ENCODE measurements at places on chromosomes 1 and 21.
A peak's percentile ranks its signal among the peaks of the same experiment; 100 is the strongest.

- no peak for DNase-seq
Observed at GRCh38 chr1:116254776-116255175, 118.3 kb upstream of the ATP1A1 start.

DNA sequence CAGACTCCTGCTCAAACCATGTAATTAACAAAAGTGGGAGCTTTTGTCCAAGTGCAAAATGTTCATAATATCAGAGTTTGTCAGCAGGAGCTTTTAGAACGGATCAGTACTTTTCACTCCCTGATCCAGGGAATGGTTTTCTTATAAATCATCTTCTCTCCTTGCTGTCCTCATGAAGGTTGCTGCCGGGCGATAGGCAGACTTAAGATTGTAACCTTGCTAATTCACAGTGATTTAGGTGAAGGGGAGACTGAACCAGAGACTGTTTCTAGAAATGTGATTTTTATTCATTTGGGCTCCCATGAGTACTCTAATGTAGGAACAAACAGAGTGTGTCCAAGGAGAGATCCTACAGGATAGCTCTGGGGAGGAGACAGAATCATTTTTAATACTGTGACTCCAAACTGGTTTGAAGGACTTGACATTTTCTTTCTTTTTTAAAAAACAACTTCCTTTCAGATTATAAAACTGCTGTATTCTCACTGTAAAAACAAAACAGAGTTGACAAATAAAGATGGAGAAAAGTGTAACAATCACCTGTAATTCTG is 23.7 kb downstream of the ELAVL4 start:
- no peak for DNase-seq

DNA sequence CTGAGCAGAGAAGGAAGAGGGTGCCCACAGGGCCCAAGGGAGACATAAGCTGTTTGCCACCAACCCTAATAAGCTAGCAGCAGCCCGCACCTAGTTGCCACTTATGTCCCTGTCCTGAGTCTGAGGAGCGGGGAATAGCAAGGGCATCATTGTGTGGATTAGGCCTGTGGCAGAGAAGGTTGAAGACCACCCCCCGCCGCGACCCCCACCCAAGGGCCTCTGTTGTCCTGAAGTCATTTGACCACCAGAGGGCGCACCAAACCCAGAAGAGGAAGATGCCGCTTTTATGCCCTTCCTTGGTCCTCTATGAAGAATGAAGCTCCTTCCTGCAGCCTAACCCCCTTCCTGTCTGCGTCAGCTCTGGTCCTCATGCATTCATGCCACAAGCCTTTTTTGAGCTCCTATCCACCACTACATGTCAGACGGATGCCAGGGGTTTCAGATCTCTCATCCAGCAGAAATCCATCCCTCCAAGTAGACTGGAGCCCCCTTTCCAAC is 16.6 kb downstream of the RHBG start:
- peak; percentile 87 for DNase-seq

GRCh38 chr1:175600721-175601440 is 142.5 kb downstream of the TNR start:
- DNase-seq: no peak

DNA sequence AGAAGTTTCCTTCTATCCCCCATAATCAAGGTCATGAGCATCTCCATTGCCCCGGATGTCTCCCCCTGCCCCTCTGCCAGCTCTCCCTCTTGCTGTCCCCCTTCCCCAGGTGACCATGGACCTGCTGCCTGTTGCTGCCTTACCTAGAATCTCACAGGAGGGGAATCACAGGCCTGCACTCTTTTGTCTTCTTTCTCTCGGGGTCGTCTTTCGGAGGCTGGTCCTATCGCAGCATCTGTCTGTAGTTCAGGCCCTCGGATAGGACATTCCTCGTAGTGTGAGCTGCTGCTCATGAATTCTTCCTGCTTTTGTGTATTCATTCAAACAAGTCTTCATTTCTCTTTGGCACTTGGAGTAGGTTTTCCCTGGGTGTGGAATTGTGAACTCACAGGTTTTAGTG is 39.9 kb upstream of the ACTRT2 start:
- DNase-seq: no peak

- DNase-seq: no peak
Observed at GRCh38 chr1:175268720-175269119, 76.1 kb upstream of the KIAA0040 start.

DNA sequence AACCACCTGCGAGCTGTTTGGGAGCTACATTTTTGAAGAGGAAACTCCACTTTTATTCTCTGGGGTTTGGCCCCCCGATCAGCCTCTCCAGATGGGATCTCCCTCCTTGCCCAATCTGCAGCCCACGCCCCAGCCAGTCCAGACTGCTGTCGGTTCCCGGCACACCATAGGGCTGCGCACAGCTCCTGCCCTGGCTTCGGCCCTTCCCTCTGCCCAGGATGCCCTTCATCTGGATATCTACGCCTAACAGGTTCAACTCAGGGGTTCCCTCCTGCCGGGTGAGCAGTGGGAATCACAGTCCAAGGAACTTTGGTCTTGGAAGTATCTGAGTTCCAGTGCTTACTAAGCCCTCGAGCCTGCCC is 135.3 kb downstream of the KAZN start:
- no peak for DNase-seq

DNA sequence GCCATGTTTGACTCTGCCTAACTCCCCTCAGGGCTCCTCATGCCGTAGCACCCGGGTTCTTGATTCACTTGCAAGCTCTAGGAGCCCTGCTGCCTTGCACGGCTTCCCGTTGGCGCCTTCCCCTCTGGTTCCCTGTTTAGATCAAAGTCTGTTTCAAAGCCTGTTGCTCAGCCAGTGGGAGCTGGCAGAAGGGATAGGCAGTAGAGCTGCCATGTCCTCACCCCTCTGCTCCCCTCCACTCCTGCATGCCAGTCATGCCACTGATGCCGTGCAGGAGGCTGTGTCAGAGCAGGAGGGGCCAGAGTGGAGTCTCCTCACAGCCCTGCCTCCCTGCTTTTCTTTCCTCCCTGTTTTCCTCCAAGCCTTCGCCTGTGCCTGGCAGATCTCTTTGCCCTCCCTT is 26.5 kb downstream of the HMGCS2 start:
- DNase-seq: no peak

DNA sequence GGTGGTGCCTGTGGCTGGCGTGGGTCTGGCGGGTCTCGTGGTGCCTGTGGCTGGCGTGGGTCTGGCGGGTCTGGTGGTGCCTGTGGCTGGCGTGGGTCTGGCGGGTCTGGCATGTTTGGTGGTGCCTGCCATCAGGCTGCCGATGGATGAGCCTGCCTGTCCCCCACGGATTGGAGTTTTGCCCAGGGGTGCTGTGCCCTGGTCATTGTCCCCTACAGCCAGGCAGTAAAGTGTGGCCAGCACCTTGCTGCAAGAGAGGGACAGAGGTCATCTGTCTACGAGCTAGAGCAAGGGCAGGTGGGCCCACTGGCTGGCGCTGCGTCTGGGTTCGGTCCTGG is 41.8 kb downstream of the SKI start:
- no peak for DNase-seq

- DNase-seq: no peak
Observed at GRCh38 chr1:225712391-225712790, 59.5 kb upstream of the ENAH start.

- no peak for DNase-seq
Observed at GRCh38 chr1:112513112-112513870, 4.5 kb downstream of the WNT2B start.

DNA sequence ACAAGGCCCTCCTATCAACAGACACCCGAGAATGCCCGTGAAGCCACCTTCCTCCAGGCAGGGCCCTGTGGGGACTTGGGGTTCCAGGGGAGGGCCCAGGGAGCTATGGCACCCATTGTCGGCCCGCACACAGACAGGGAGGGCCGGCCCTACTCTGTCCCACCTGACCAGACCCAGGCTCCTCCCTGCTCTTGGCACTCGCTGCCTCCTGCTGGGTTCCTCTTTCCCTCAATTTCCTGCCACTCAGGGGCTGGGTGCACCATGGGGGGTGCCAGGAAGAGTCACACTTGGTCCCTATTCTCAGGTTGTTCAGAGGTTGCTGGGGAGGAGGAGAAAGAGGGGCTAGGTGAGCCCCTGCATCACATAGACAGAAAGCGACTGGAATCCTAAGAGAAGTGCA is 8.0 kb upstream of the OXCT2 start:
- DNase-seq: no peak

DNA sequence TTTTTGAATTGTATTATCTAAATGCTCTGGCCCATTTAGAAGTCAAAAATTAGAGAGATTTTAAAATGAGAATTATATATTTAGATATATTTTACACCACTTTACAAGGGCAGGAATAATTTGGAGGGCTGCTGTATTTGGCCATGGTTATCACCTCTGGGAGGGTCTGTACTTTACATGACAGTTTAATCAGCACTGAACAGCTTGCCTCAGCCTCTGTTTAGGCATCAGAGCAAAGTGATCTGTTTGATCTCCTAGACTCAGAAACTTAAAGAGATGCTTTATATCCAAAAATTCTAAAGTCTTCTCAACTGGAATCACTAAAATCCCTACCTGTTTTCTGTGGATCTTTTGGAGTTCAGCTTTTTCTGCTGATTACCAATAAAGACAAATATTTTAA is 5.4 kb upstream of the SPTA1 start:
- no peak for DNase-seq

DNA sequence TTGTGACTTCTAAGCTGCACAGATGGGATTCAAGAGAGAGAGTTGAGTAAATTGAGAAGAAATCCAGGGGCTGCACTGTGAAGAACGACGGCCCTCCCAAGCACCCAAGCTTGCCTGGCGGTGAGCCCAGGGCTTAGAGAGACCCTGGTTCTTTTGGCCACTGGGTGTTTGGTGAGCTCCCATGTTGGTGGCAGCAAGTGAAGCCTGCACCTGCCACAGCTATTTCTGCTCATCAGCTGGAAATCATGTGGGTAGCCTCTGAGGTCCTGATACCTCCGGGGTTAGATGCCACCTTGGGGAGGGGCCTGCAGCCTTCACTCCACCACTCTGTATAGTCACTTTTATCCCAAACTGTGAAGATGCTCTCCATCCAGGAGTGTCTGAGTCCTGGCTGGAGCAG is 6.2 kb upstream of the BTG2 start:
- no peak for DNase-seq

- no peak for DNase-seq
Observed at GRCh38 chr1:106876384-106876783, 180.1 kb upstream of the PRMT6 start.

DNA sequence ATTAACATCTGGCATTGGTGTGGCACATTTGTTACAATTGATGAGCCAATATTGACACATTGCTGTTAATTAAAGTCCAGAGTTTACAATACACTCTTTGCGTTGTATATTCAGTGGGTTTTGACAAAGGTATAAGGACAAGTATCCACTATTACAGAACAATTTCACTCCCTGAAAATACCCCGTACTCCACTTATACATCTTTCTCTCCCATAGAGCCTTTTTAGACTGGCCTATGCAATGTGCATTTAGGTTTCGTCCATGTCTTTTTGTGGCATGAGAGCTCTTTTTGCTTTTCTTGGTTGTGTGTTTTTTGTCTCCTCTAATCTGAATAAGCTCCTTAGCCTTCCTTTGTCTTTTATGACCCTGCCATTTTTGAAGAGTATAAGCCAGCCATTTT is 40.6 kb upstream of the TSNAX start:
- no peak for DNase-seq

- peak; percentile 47 for DNase-seq
Observed at GRCh38 chr1:66334318-66334717, 199.6 kb upstream of the SGIP1 start.

GRCh38 chr1:53123453-53124140 is 18.8 kb downstream of the SLC1A7 start:
- DNase-seq: no peak

DNA sequence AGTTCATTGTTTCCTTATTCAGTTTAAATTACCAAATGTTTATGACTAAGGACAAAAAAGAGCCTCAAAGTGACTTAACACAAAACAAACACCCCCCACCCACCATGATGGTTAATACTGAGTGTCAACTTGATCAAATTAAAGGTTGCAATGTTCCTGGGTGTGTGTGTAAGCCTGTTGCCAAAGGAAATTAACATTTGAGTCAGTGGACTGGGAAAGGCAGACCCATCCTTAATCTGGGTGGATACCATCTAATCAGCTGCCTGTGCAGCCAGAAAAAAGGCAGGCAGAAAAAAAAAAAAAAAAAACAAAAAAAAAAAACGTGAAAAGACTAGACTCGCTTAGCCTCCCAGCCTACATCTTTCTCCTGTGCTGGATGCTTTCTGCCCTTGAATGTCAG is 543.4 kb downstream of the NEGR1 start:
- DNase-seq: no peak

DNA sequence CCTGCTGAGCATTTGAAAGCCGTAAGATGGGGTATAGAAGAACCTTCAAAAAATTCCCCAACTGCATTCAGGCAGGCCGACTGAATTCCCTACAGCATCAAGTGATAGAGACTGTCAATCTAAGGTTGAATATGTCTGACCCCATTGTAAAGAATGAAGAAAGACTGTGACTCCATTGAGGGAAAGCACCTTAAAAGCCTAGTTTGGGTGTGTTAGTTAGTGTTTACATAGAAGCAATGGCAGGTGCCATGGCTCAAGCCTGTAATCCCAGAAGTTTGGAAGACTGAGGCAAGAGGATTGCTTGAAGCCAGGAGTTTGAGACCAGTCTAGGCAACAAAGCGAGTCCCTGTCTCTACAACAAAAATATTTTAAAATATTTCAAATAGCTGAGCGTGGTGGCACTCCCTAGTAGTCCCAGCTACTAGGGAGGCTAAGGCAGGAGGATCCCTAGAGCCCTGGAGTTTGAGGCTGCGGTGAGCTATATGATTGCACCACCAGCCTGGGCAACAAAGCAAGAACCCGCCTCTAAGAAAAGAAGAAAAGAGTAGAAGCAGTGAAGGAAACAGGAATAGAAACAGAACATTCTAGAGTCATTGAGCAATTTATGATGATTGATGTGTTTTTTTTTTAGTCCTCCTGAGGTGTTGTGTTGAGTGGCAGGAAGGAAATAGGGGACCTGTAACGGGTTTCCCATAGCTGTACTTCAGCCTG is 15.4 kb downstream of the POLR3GL start:
- no peak for DNase-seq

- peak; percentile 19 for DNase-seq
Observed at GRCh38 chr1:240582953-240583352, 29.0 kb downstream of the GREM2 start.

DNA sequence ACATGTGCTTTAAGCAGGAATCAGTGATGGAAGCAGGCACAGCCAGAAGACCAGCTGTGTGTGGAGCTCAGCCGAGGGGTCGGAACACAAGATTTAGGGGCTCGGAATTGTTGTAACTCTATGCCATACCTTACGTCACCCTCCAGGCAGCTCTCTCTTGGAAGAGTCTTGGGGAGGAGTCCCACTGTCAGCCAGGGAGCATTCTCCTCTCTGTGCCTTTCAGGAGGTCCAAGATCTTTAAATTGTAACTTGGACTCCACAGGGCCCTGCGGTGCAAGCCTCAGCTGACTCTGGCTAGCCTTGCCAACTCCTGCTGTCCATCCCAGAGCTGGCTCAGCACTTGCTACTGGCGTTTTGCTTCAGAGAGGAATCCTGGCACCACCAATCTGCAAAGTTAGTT is 26.4 kb upstream of the ROR1 start:
- DNase-seq: no peak

DNA sequence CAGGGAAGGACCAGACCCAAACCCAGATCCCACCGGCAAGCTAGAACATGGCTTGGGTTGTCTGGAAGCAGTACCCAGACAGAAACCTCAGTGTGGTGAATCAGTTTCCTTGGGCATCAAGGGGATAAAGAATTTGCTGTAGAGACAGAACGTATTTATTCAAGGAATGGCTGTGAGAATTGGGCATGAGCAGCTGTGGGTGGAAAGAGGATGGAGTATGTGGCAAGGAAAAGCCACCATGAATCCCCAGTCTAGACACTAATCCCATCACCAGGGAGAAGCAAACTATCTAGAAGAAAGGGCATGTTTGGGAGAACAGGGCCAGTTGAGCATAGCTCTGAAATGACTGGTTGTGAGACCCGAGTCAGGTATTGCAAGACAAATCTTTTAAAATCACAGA is 109.2 kb downstream of the TOMM20 start:
- DNase-seq: no peak

- DNase-seq: no peak
Observed at GRCh38 chr1:22782406-22782805, 71.8 kb downstream of the EPHB2 start.
